ENCODE measurements at places on chromosomes 3 and 15. TPM values are rescaled to one million over a fixed set of nuclear protein-coding genes. Genes with fewer than 3 reads are reported as not detected.

Gene LRRC34
- 19.5 TPM for polyA plus RNA-seq

GRCh38 chr15:83087576-83087975 lies 19.9 kb upstream of the TM6SF1 start:
- DNase-seq = no peak

GRCh38 chr15:98713585-98714001 lies 65.3 kb downstream of the IGF1R start:
- no peak for DNase-seq

Gene CFAP100
- 0.40 TPM for polyA plus RNA-seq

Gene TASOR
- polyA plus RNA-seq = 78.4 TPM
